ENCODE measurements at places on chromosomes 11 and 22.

GRCh38 chr11:11173316-11174025 lies 179.6 kb downstream of the CSNK2A3 start:
- no peak for DNase-seq

GRCh38 chr22:39423976-39424375 lies 24.4 kb downstream of the TAB1 start:
- no peak for DNase-seq

DNA sequence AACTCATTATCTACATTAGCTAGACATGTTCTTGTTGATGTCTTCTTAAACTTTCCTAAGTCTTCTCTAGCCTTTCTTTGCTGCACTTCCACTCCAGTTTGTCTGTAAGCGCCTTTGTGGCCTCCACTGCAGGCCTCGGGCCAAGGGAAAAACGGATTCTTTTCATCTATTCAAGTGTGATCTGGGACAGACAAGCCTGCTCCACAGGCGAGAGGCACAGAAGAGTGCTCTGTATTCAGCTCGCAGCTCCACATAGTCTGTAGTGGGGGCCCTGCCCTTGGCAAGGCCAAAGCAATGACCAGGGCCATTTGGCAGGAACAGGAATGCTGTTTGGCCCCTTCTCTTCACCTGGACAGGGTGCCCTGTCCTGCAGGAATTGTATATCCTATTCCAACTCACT lies 84.1 kb upstream of the BARX2 start:
- no peak for DNase-seq

DNA sequence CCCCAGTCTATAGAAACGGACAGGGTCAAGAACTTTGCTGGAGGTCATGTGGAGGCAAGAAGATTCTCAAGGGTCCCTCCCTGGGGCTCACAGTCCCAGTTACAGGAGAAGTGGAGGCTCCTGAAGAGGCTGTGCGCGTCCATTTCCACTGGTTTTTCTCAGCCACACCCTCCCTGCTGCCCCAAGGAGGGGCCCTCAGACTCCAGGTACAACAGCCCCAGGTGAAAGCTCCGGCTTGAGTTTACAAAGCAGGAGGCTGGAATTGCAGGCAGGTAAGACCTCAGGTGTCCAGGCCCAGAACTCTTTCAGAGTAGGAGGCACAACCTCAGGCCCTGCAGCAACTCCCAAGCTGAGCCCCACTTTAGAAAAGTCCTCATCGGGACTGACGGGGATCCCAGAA lies 3.1 kb downstream of the SHANK2 start:
- DNase-seq, result no peak

- DNase-seq, result no peak
Observed at GRCh38 chr22:39434243-39434653, 22.6 kb upstream of the MGAT3 start.

DNA sequence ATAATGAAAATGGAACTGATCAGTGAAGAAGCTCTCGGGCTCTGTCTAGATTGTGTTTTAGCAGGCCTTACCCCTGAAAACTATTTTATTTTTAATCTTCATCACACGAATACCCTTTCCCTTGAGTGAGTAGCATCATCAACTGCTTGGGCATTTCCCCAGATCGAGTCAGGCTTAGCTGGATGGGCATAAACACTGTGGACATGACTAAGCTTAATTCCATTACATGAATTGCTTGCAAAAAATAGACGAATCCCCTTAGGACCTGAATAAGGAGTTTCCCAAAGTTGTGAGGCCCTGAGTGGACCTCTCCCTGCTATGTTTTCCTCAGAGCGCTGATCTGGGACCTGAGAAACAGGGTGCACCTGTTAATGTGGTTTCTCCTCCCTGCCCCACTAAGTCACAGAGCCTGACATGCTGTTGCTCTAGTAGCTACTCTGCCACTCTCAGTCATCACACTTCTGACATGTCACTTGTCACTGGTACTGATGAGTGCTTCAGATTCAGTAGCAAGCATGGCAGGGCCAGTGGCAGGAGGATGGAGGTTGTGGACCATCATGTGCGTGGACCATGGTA lies 53.5 kb downstream of the ENDOD1 start:
- DNase-seq, result no peak

DNA sequence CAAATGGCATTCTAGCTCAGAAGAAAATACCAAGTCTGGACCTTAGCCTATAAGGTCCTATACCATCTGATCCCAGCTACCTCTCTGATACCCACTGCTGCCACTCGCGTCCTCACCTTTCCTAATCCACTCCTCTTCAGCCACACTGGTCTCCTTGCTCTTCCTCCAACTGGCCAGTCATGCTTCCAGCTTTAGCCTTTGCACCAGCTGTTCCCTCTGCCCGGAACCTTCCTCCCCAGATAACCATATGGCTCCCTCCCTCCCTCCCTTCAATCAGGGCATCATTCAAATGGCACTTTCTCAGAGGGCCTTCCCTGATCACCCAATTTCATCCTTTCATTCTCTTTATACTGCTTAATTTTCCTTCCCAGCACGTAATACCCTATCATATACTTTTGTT lies 67.9 kb downstream of the KCNC1 start:
- no peak for DNase-seq

DNA sequence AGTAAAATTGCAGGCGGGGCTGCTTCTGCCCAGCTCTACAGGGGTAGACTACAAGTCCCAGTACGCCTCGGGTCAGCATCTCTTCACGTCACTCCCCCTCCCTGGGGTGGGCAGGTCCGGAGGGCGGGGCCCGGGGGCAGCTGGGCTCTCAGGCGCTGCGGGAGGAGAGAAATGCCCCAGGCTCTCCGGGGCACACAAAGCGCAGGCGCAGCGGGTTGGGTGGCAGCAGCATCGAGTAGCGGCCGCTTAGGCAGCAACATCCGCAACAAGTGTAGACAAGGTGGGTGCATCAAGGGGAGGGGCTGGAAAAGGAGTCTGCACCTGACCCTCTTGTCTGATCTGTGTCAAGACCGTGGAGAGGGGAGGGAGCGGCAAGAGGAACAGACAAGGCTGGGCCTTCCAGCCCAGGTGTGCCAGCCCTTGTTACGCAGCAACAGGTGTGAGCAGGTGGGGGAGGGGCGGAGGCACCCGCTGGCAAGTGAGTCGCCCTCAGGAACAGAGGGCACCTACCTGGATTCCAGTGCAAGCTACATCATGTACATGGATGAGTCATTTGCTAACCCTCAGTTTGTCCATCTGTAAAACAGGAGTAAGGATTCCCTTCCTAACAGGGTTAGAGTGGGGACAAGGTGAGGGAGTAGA lies 1.2 kb downstream of the PLEKHB1 start:
- peak; percentile 91 for DNase-seq

DNA sequence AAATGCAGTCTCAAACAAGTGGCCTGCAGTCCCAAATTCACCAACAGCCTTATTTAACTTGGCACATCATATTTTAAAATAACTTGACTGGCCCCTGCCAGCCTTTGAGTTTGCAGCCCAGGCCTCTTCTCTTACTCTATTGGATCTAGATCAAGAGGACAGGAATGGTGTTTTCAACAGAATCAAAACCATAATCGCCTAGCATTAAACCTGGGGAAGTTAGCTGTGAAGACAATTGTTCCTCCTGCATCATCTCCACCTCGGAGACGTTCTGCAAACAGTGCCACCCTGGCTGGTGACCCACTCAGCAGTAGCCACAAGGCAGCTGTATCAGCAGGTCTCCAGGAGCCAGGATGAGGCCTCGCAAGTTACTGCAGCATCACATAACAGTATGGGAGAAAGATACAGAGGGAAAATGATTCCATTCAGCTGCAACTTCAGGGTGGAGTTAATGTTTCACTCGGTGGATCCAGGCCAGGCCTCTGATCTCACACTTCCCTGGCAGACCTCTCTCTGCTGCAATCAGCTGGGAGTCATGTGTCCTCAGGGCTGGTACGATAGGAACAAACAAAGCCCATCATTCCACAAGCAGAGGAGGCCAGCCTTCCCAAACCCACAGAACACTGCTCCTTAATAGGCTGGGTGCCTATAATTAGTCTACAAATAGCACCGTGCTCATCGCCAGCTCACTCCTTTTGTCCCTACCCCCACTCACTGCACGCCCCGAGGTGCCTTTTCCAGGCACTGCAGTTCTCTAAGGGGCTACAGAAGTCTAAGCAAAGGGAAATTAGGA lies 18.6 kb upstream of the SCN2B start:
- DNase-seq, result no peak

GRCh38 chr22:42969348-42969975 lies 45.5 kb downstream of the PACSIN2 start:
- no peak for DNase-seq
